NCI-H1436 (cell line): ENCODE measurements at places on chromosomes 1 and 21.

GRCh38 chr1:167674156-167674555 lies 44.1 kb downstream of the RCSD1 start:
- no peak for DNase-seq

DNA sequence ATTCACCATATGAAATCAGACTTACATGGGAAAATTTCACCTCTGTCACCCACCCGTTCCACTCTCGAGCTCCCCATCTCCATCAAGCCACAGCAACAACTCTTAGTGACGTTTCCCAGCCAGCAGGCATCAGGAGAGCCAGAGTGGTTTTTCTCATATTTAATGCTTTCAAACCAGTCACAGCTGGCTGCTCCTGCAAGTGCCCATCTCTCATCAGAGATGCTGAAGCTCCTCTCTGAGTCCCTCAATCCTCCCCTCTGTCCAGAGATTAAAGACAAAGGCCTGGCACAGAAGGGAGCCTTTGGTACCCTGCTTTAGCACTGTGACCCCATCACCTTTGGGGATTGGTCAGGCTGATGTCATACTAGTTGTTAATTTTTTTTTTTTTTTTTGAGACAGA lies 277.3 kb downstream of the DNM3 start:
- no peak for DNase-seq

- DNase-seq: no peak
These were observed 39.5 kb downstream of the TMEM200B start for GRCh38 chr1:29084196-29084521.

GRCh38 chr1:20058531-20058930 lies 11.5 kb upstream of the PLA2G5 start:
- no peak for DNase-seq

DNA sequence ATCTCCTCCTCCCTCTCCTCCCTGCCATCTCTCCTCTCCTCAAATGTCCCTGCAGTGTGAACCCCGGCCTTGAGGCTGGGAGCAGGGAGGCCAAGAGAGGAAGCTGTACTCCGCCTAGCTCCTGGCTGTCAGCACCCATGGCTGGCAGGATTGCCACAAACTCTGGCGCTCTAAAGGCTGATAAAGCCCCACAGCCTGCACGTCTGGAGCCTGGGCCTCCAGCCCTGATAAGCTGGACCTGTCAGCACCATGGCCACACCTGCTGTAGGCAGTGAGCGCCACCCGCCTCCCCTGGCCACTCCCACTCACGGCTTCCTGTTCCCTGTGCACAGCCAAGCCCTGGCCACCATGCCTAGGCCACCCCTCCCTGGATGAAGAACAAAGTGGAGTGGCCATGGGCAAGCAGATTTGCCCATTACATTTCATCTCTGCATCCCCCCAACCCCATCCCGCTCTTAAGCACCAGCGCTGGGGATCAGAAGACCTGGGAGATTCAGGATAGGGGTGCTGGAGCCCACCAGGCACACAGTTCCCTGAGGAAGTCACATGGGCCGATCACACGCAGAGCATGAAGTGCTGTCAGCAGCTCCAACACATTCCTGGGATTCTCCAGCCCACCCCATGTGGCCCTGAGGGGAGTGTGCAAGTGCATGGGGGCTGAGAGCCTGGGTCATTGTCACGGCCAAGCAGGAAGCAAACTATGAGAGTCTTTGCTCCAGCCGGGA lies 24.2 kb upstream of the NPPB start:
- no peak for DNase-seq

DNA sequence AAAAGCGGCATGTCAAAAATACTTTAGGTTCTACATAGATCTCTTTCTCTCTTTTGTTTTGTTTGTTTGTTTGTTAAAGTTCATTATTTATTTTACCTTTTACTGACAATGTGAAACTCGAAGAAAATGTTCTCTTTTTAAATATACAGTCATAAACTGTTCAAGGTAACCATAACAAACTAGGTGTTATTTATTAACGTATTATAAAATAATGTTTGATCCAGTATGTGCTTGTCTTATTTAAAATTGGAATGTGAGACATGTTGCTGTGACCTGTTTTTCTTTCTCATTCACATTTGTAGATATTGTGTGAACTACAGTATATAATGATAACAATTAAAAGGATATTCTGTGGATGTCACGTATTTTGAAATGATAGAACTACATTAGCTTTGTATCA lies 5.9 kb upstream of the LEPR start:
- DNase-seq: no peak

DNA sequence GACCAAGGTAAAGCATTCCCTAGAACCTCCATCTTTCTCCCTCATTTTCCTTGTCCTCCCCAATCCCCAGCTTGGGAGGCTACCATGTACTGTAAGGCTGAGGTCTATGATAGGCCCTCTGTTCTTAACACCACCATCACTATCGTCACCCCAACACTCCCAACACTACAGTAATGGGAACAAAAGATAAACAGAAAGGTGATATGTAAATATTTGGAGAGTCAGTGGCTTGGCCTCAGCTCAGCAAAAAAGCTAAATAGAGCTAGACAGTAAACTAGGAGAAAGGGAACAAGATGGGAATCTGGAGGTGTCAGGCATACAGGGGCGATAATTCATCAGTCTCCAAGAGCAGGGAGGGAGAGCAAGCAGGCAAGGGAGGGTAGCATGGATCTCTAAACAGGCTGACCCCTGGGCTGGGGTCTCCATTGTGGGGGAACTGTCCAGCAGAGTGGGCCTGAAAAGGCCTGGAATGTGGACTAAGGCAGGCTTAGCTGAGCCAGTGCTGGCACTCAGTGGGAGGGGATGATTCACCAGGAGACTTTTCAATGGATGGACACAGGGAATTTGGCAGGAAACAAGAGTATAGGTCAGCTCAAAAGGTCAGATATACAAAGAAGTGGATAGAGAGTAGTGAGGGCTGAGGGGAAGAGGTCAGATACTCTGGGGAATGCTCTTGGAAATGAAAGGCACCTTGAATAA lies 6.7 kb downstream of the WNT2B start:
- DNase-seq: no peak

GRCh38 chr1:203796236-203796605 lies 798 bp downstream of the ZBED6 start:
- peak; percentile 14 for DNase-seq

DNA sequence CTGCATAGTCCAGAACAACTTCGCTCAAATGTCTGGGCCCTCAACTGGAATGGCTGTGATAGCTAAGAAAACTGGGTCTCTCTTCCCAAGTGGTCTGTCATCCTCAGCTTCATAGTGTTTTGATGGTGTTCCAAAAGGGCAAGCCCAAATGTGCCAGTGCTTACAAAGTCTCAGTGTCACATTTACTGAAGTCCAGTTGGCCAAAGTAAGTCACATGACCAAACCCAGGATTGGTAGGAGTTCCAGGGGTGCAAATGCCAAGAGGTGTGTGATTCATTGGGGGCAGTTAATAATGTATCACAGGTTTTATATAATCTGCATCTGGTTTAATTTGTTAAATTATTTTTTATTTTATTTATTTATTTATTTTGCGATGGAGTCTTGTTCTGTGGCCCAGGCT lies 24.9 kb downstream of the SMG7 start:
- DNase-seq: no peak

DNA sequence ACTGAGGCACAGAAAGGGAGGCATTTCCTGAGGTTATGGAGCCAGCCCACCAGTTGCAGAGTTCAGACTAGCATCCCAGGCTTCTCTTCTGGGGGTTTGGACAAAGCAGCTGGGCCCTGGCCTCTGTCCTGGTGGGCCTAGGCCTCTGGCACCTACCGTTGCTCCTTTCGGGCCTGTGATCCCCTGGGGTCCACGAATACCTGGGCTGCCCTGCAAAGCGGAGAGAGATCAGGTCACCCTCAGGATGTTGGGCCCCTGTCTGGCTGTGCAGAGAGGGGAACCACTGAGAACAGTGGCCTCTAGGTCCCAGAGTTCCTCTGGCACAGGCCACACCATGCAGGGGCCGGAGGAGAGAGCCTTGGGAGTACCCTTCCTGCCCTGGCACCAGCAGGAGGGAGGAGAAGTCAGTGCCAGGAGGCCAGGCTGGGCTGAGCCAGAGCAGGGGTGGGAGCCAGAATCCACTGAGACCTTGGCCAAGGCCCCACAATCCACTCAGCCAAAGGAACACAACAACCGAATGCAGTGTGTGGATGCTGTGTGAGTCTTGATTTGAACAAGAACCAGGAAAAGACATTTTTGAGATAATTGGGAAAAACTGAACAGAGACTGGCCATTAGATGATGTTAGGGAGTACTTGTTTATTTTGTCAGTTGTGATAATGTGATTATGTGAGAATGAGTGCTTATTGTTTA lies 8.9 kb downstream of the COL9A2 start:
- DNase-seq: no peak

DNA sequence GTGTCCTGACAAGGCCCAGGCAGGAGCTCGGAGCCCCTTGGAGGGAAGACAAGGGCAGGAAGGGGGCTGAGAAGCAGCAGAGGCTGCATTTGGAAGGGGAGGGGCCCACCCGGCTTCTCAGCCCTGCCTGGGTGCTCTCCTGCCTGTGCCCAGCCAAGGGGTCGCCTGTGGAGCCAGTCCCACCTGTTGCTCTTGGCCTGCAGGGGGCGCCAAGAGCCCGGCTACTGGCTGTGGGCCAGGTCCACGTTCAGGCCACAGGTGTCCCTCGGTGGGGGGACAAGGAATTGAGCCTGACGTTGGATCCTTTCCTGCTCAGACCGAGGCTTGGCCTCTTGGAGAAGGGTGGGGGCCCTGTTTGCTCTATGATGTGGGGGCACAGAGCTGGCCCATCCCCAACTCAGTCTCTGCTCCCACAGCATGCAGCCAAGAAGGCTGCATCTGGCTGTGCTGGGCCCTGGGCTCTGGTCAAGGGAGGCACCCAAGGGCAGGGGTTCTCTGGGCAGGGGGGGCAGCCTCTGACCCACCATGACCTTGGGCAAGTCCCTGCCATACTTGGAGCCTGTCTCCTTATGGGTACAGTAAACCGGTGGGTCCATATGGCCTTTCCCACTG lies 10.9 kb downstream of the WNT4 start:
- peak; percentile 46 for DNase-seq

DNA sequence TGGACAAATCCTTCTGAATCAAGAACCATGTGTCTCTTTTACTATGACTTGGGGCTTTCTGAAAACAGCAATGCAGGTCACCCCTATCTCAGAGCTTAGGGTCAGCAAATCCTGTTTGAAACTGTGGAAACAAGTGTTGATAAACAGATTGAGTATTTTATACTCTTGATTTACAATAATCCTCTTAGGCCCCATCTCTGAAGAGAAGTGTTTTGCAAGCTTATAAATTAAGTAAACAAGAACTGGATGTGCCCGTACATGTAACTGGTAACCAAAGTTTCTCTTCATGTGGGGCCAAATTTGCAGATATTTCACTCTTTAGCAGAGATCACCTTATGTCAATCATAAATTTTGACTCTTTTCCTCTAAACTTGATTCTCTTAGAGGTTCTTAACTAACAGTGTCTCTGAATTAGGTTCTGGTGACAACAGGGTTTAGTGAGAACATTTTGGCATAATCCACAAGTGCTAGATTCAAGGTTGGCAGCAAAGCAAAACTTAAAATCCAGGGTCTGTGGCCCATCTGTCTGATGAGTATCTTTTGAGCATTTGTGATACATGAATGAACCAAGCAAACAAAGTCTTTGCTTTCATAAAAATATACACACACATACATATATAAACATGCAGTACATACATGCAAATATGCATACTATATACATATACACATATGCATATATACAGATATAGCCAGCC lies 183.0 kb upstream of the HOOK1 start:
- DNase-seq: no peak
